Activated T-cell treated with anti-CD3 and anti-CD28 coated beads for 4 hours (primary cell): ENCODE measurements at places on chromosomes 16 and 17.

- DNase-seq: no peak
Measured at GRCh38 chr17:57432507-57433277, 176.4 kb downstream of the MSI2 start.

- DNase-seq: no peak
Measured at GRCh38 chr17:8448310-8448709, 12.6 kb downstream of the NDEL1 start.

- no peak for DNase-seq
Measured at GRCh38 chr16:15539197-15539596, 103.8 kb downstream of the MARF1 start.

- DNase-seq: no peak
Measured at GRCh38 chr17:81808778-81809555, 5.0 kb downstream of the GCGR start.

DNA sequence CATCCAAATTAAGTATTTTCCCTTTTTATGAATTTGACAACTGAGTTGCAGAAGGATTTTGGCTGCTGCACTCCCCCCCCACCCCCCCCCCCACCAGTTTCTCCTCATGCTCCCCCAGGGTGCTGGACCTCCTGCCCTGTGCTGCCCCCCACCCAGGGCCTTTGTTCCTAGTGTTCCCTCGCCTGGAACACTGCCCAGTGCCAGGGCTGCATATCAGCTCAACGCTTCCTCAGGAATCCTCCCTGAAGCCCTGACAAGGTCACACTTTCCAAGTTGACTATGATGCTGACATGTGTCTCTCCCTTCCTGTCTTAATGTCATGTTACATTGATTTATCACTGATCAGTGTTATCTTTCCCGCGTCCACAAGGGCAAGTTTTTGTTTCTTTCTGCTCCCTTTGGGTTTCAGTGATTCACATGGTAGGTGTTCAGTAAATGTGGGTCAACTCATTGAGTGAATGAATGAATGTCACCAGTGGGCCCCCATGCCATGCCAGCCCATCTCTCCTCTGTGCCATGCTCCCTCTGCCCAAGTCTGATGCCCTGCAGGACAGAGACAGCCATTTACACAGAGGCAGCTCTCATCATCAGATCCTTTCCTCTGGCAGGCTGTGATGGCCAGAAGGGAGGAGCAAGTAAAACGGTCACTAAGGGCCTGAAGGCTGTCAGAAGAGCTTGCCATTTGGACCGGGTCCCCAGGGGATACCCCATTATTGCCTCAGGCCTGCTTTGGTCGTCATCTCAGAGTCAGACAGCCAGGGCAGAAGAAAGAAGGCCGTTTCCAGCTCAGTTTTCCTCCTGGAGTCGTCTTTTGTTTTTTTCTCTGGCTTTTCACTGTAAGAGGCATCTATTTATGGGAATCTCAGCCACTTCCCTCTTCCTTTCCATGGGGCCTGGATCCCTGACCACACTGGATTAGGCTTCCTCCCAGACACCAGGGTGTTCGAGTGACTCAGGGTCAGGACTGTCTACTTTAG is 386.2 kb downstream of the SNX29 start:
- DNase-seq: no peak

DNA sequence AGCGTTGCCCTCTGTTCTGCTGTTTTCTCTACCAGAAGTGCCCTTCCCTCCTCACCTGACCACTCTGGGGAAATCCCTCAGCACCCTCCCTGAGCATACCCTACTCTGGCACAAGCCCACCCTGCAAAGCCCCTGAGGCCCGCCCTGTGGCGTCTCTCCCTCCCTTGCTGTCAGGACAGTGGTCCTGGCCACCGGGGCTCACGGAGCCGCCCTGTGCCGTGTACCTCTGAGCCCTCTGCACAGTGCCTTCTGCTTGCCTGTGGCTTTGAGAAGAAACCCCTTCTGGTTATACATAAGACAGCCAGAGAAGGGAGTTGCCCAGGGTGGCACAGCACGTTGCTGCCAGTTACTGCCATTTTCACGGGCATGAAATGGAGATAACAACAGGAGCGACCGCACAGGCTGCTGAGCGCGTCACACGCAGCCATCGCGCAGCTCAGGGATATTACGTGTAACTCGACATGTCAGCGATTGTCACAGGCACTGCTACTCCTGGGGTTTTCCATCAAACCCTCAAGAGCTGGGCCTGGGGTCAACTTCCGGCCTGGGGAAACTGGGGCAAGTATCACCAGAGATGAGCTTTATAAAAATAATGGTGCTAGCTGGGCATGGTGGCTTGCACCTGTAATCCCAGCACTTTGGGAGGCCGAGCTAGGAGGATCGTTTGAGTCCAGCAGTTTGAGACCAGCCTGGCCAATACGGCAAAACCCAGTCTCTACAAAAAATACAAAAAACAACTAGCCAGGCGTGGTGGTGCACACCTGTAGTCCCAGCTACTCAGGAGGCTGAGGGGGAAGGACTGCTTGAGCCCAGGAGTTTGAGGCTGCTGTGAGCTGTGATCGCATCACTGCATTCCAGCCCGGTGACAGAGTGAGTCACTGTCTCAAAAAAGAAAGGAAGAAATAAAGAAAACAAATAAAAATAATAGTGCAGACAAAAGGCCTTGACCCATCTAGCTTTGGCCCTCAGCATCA is 14.8 kb downstream of the SCGB1C2 start:
- DNase-seq: no peak

- DNase-seq: peak; percentile 44
Measured at GRCh38 chr16:78002915-78003538, 19.3 kb upstream of the CLEC3A start.
